ENCODE measurements at places on chromosomes 7 and 10.
A peak's percentile ranks its signal among the peaks of the same experiment; 100 is the strongest.

DNA sequence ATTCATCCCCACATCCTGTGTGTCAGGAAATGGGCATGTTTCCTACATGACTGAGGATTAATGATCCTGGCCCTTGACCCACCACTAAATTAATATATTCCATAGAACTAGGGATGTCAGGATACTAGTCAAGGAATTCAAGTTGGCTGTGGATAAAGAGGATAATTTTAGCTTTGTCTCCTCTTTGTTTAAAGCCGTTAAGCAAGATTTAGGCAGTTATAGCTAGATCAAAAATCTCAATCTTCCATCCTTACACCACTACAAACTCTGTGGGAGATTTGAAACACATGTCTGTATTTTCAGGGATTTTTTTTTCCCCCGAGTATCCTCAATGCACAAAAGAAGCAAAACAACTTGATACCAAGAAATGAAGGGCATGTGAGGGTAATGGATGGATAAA lies 417.1 kb downstream of the MAGI2 start:
- DNase-seq: no peak

GRCh38 chr7:66696774-66697191 lies 43.8 kb upstream of the RABGEF1 start:
- no peak for DNase-seq

DNA sequence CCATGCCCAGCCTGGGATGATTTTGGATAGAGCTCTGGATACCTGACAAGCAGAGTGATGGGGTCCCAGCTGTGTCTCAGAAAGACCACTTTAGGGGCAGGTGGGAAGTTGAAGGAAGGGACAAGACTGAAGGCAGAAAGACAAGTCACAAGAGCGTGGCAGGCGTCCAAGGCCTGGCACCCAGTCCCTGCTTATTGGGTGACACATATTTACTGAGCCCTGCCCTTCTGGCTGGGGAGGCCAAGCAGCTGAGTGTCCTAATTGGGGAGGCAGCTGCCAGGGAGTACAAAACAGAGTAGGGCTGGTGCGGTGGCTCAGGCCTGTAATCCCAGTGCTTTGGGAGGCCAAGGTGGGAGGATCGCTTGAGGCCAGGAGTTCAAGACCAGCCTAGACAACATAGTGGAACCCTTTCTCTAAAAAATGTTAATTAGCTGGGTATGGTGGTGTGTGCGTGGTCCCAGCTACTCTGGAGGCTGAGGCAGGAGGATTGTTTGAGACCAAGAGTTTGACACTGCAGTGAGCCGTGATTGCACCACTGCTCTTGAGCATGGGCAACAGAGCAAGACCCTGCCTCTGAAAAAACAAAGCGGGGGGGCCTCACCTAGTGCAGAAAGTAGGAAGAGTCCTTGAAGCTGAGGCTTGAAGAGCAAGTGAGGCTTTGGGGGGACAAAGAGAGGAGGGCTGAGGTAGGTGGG lies 53.0 kb upstream of the GTF2I start:
- DNase-seq: no peak

DNA sequence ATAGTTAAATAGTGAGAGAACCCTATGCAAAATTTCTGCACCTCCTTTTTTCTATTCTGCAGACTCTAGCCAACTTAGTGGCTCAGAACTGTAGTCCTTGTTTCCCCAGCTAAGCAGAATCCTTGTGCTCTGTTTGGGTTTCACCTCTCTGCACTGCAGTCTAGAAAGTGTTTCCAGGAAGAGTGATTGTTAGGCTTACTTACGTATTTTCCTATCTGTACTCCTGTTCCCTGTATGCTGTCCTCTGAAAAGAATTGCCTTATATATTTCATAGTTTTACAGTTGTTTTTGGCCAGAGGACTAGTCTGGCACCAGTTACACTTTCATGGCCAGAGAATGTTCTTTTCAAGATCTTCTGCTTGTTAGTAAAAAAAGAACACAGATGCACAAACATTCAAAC lies 154.6 kb upstream of the POT1 start:
- no peak for DNase-seq

GRCh38 chr10:100372415-100373297 lies 25.6 kb downstream of the SCD start:
- DNase-seq: no peak

- DNase-seq: no peak
Measured at GRCh38 chr10:83654689-83655088, 484.6 kb upstream of the GHITM start.

DNA sequence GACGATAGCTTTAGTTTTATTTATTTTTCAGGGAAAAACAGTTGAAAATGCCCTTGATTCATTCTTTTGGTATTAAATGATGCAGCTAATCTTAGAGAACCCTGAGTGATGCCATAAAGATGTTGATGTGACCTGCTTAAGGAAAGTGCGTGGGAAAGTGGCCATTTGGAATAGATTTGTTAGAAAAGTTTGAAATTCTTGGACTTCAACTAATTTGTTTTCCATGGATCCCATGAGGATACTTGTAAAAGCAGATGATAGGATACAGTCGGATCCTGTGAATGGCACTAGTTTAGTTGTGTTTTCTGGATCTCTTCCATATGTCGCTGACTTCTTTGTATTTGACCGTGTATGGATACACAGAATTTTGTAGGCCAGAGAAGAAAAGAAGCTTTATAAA lies 69.0 kb downstream of the SEPTIN7 start:
- DNase-seq: no peak

GRCh38 chr10:99346247-99346646 lies 17.1 kb downstream of the CNNM1 start:
- DNase-seq: no peak

- no peak for DNase-seq
Measured at GRCh38 chr10:25465582-25466372, 291.0 kb downstream of the GPR158 start.

DNA sequence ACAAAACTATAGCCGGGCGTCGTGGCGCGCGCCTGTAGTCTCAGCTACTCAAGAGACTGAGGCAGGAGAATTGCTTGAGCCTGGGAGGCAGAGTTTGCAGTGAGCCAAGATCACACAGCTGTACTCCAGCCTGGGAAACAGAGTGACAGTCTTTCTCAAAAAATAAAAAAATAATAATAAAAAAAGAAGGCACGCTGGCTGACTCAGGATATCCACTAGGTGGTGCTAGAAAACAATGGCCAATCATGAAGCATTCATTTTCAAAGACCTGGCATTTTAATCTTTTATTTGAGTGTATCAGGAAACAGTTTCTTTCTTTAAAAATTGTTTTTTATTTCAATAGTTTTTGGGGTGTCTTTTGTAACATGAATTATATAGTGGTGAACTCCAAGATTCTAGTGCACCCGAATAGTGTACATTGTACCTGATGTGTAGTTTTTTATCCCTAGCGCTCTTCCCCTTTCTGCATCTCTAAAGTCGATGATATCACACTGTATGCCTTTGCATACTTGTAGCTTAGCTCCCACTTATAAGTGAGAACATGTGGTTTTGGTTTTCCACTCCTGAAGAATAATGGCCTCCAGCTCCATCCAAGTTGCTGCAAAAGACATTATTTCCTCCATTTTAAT lies 88.6 kb downstream of the LYZL1 start:
- no peak for DNase-seq

DNA sequence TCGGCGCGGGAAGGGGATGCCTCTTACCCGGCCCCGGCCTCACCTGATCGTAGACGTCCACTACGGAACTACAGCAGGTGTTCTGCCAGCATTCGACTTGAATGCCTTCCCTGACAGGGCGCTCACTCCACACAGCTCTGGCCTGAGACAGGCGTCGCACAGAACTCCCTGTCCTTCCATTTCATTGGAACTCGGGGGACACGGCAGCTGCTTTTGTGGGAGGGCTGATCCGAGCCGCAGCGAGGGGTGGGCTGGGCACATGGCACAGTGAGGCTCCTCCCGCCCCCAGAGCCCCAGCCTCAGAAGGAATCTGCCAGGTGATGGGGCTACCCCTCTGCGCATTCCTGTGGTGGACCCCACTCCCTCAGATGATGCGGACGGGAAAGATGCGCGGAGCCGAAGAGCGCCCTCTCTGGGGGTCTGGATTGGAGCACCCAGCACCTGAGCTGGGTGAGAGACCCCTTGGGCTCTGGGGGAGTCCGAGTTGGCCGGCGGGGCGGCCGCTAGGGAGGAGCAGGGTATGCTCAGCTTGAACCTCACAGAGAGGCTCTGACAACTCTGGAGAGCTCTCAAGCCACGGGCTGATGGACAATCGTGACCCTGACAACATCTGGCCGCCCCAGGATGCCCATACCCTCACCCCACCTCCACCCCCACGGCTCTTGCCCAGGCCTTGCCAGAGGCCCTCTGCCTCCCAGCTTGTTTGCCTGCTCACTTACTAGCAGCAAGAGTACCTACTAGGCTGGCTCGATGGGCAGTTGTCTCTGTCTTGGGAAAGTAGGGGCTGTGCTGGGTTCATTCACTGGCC lies 36.6 kb downstream of the RASGEF1A start:
- no peak for DNase-seq

DNA sequence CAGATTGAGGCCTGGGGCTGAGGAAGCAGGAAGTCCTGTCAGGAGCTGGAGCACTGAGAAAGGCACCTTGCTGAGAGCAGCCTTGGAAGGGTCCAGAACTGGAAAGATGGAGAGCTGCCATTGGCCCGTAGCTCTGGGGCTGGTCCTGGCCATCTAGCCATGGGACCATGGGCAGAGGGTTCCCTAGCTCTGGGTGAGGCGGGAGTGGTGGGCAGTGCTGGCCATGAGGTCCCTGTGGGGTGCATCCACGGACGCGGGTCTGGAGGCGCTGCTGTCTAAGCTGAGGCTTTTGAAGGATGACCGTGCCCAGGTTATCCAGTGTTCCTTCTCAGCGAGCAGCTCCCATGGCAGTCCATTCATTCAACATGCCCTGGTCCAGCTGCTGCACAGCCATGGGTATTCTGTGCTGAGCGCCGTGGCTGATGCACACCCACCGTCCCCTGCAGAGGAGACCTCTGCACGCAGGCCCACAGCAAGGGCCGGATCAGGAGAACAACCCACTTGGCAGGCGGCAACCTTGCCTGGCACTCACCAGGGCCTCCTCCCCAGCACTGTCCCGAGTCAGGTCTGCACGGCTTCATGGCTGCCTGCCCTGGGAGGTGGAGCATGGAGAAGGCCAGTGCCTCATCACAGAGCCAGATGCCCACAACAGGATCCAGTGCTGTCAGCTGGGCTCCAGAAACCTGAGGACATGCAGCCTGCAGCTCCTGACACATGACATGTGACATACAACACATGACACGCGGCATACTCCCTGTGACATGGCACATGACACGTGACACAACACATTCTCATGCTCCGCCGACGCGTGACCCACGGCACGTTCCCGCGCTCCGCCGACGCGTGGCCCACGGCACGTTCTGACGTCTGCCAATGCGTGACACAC lies 121.9 kb downstream of the INPP5A start:
- DNase-seq: no peak

GRCh38 chr7:32891043-32891799 lies at the start of gene KBTBD2:
TSS of gene KBTBD2 (minus strand) at chr7:32891760. CDS start at chr7:32879604, 12,156 bp downstream.
- DNase-seq: peak; percentile 71

GRCh38 chr7:2809903-2810625 lies 34.0 kb downstream of the GNA12 start:
- DNase-seq: no peak

DNA sequence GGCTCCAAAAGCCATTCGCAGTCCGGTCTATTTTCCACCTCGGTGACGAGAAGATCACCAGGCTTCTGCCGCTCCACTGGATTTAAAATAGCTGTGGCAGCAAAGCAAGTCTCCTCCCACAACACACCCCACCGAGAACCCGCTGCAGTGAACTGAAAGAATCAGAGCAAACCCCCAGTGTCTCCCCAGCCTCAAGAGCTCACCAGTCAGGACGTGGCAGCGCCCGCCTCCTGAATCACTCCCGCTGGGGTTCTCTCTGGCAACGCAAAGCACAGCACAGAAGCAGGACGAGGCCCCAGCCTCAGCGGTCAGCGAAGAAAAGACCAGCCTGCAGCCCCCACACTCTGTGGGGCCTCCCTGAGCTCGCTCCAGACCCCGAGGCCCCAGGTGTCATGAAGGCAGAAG lies 126.1 kb upstream of the PPP2R2D start:
- no peak for DNase-seq

- DNase-seq: no peak
Measured at GRCh38 chr10:44511601-44512000, 126.7 kb upstream of the CXCL12 start.

- DNase-seq: no peak
Measured at GRCh38 chr7:31067491-31067890, 15.4 kb downstream of the ADCYAP1R1 start.

- no peak for DNase-seq
Measured at GRCh38 chr7:135846339-135846738, 97.7 kb upstream of the FAM180A start.

Measured in posterior cingulate gyrus (tissue), 11 donors.